ENCODE measurements at places on chromosomes 7 and 10.

- no peak for DNase-seq
Observed at GRCh38 chr7:101826081-101826835, 8.8 kb downstream of the CUX1 start.

DNA sequence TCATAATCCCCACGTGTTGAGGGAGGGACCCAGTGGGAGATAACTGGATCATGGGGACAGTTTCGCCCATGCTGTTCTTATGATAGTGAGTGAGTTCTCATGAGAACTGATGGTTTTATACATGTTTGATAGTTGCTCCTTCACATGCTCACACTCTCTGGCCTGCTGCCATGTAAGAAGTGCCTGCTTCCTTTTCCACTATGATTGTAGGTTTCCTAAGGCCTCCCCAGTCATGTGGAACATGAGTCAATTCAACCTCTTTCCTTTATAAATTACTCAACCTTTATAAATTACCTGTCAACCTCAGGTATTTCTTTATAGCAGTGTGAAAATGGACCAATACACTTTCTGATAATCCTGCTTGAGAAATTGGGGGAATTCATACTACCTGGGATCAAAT, 80.2 kb downstream of the ZNF37A start:
- no peak for DNase-seq

DNA sequence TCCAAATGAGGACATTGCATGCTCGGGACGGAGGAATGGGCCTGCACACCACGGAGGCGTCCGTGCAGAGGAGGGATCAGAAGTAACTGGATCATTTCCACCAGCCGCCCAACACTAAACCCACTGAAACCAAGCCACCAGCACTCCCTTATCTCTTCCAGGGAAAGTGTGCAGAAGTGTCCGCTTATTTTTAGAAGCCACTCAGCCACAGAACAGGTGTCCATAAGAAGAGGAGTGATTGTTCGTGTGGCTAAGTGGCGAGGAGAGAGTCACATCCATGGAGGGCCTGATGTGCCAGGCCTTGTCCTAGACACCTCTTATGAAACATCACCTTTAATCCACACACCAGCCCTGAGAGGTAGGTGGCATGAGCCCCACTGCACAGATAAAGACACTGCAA, 407.9 kb upstream of the NPVF start:
- DNase-seq, result no peak

- DNase-seq, result no peak
Observed at GRCh38 chr7:14115701-14116100, 126.2 kb upstream of the ETV1 start.

DNA sequence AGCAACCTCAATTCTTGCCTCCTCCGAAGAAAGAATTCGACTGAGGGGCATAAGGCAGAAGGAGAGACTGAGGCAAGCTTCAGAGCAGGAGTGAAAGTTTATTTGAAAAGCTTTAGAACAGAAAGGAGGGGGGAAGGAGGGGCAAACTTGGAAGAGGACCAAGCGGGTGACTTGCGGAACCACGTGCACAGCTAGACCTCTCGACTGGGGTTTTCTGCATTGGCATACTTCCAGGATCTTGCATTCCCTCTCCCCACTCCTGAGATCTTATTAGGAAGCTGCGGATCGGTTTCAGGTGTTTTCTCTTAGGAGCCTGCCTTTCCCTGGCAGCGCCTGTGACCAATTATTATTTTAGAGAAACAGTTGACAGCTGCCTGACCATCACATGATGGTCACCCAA, 20.3 kb upstream of the CPXM2 start:
- no peak for DNase-seq

DNA sequence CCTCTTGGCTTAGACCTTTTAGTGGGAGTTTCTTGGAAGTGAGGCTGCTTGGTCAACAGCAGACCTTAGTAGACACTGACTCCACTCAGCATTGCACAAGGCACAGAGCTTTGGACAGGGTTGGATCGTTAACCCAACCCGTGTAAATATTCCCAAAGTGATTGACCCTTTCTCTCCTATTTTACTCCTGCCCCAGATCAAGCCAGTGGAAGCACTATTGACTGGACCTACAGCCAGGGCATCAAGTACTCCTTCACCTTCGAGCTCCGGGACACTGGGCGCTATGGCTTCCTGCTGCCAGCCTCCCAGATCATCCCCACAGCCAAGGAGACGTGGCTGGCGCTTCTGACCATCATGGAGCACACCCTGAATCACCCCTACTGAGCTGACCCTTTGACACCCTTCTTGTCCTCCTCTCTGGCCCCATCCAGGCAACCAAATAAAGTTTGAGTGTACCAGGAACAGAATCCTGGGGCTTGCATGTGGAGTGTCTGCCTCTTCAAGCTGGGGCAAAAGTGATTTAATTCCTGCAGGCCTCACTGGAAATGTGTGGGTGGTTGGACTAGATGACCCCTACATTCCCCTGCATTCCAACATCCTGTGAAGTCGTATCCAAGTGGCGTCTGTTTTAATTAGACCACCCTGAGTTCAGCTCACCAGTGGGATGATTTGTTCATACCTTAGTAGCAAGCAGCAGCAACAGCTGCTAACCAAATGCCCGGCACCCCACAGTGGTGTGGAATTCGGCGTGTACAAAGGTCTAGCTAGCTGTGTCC, 7.5 kb downstream of the CPA1 start:
- no peak for DNase-seq

GRCh38 chr10:46525177-46525823, 31.2 kb downstream of the GPRIN2 start:
- no peak for DNase-seq

DNA sequence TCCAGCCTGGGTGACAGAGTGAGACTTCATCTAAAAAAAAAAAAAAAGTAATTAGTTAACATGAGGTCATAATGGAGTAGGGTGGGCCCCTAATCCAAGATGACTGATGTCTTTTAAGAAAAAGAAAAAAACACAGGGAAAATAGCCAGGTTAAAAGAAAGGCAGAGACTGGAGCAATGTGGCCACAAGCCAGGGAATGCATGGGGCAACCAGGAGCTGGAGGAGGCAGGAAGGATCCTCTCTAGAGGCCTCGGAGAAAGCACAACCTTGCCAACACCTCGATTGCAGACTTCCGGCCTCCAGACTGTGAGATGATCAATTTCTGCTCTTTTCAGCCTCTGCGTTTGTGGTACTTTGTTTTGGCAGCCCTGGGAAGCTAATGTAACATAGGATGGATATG, 121.5 kb downstream of the ITIH5 start:
- DNase-seq, result no peak

- no peak for DNase-seq
Observed at GRCh38 chr10:93384006-93384405, 98.1 kb downstream of the MYOF start.

DNA sequence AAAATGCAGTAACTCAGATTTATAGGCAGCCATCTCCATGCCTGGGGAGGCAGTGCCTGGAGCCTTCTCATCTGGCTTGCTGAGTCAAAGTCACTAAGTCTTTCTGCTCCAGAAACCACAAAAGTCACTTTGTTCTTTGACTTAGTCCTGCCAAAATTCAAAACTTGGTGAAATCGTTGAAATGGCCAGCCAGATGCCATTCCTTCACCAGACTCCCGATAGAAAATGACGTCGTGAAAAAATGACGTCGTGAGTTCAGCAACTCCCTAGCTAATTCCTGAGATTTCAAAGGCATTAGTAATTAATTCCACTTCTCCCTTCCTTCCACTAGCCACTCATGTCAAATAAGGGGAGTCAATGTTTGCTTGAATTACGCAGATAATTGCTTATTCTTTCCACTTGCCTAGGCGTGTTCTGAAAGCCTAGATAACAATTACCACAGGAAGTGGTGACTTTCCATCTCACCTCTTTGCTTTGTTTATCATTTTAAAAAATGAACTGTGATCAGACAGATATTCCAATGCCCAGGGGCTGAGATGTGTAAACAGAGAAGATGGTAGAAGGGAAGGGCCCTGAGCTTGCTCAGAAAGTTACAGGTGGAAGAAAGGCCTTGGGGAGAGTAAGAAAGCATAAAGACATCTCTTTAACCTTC, 48.5 kb upstream of the OSBPL3 start:
- no peak for DNase-seq

DNA sequence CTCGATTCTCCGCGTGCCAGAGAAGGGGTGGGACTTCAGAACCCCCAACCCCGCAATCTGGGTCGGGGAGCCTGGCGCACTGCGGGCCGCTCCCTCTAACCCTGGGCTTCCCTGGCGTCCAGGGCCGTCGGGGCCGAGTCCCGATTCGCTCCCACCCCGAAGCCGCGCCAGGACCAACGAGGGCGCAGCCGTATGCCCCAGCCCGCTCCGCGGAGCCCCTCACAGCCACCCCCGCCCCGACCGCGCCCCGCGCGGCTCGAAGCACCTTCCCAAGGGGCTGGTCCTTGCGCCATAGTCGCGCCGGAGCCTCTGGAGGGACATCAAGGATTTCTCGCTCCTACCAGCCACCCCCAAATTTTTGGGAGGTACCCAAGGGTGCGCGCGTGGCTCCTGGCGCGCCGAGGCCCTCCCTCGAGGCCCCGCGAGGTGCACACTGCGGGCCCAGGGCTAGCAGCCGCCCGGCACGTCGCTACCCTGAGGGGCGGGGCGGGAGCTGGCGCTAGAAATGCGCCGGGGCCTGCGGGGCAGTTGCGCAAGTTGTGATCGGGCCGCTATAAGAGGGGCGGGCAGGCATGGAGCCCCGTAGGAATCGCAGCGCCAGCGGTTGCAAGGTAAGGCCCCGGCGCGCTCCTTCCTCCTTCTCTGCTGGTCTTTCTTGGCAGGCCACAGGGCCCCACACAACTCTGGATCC, at the start of gene LEP:
Gene LEP, plus strand, starts transcription at position 583 of the 691 bp plus-strand sequence. CDS start 10,741 bp downstream, outside the sequence.
- DNase-seq, result no peak

DNA sequence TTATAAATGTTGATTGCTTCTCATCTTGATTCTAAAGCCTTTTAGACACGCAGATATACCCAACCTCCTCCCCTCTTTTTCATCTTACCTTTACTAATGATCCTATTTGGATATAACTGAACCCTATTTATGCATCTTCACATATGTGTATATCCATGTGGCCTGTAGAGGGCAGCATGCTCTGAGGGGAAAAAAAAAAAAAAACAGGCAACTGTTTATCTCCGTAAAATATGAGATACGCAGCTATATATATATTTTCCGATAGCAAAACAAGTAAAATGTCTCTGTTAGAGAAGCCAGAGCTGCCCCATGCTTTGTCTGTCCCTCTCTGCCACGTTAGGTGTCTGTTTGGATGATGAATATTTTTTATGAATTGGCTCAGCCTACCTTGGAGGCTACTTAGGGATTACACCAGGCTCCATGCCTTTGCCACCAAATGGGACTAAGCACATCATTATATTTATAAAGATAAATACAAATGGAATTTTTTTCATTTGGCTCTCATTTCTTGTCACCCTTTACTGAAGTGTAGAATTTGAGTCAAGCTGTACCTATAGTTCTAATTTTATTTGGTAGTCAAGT, 174.8 kb upstream of the FZD1 start:
- no peak for DNase-seq

DNA sequence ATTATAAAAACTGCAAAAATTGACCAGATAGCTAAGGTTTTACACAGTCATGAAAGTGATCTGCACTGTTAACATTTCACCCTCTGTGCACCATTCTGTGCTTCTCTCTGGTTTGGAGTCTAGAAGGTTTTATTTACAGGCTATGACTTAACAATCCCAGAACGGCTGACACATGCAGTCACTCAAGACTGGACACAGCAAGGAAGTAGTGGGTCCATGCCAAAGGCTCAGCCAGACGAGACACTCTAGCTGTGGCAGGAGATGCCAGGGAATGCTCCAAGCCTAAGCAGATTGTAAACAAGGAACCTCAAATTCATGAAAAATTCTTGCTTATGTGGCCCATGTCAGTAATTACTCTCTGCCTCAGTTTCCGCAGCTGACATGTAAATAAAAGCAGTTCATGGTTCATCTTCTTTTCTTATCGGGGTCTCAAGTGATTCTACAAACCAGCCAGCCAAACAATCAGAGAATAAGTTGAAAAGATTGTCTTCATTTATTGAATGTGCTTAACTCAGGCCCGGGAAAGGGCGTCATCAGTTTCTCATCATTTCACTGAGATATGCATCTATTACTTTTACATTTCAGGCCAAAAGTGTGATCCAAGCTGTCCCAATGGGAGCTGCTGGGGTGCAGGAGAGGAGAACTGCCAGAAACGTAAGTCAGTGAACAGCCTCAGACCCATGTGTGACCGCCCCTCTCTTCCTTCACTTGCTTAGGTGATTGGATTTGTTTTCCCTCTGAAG, 132.1 kb downstream of the EGFR start:
- DNase-seq, result no peak

DNA sequence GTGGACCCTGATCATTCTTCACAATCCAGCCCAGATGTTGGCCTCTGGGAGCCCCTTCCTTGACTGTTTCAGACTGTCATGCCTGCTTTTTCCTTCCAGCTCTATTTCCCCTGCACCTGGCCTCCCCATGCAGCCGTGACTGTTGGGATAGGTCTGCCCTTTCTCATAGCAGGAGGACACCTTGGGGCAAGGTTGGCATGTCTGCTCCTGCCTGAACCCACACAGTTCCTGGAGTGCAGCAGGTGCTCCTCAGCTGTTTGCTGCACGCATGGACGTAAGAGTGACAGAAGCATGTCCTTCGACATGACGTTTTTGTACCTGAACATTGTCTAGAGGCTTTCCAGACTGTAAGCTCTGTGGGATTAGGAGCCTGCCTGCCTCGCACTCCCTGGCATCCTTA, 24.0 kb downstream of the POR start:
- no peak for DNase-seq
